ENCODE measurements at places on chromosomes 1 and 21.

- peak; percentile 85 for DNase-seq
Observed at GRCh38 chr1:68384321-68384813, 65.4 kb downstream of the RPE65 start.

DNA sequence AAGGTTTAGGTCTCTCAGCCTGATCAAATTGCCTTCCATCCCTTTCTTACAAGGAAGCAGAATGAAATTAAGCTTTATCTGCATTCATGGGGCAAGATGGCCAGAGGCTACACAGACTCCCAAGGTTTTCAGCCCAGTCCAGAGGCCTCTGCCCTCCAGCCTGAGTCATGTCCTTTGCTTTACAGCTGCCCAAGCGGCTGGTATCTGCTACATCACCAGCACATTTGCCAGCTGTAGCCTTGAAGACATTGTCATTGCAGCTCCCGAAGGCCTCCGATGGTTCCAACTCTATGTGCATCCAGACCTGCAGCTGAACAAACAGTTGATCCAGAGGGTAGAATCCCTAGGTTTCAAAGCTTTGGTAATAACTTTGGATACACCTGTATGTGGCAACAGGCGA, 16.0 kb downstream of the HAO2 start:
- DNase-seq, result no peak

DNA sequence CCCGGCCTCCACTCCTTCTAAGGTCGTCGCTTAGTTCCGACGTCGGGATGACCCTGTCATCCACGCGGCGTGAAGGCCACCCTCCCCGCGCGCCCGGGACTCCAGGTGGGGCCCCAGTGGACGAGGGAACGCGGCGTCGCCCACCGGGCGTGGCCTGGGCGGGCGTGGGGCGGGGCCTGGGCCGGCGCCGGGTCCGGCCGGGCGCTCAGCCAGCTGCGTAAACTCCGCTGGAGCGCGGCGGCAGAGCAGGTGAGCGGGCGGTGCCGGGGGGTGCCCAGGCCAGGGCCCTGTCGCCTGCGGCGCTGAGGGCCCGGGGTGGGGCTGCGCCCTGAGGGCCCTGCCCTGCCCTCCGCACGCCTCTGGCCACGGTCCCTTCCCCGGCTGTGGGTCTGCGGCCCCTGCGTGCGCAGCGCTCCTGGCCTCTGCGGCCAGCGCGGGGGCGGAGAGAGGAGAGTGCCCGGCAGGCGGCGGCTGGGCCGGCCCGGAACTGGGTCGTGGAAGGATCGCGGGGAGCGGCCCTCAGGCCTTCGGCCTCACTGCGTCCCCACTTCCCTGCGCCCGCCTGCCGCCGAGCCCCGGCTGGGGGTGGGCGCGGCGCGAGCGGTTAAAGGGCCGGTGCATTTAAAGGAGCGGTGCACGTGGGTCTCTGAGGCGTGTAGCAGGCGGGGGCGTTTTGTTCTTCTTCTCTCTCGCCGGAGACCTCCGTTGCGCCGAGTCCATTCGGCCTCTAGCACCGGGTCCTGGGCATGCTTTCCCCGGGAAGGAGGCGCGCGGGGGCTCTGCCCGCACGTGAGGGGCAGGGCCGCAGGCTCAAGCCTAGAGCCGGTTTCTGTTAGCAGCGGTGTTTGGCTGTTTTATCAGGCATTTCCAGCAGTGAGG, at the start of gene PSEN2:
Gene PSEN2, plus strand, starts transcription at position 216 of the 879 bp plus-strand sequence. CDS start 11,292 bp downstream, outside the sequence.
- DNase-seq, result peak; percentile 85

DNA sequence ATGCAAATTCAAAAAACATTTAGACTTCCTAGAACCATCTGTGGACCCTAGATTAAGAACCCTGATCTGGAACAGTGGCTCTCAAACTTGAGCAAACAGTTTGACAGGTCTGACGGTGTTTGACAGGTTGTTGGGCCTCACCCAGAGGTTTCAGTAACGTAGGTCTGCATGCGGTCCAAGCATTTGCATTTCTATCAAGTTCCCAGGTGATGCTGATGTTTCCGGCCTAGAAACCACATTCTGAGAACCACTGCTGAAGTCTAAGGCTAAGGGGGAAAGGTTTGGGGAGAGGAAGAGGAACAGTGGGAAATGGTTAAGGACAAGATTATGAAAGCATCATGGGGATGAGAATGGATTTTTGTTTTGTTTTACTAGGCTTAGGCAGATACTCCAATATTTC, 48.6 kb downstream of the MDM4 start:
- DNase-seq, result no peak

DNA sequence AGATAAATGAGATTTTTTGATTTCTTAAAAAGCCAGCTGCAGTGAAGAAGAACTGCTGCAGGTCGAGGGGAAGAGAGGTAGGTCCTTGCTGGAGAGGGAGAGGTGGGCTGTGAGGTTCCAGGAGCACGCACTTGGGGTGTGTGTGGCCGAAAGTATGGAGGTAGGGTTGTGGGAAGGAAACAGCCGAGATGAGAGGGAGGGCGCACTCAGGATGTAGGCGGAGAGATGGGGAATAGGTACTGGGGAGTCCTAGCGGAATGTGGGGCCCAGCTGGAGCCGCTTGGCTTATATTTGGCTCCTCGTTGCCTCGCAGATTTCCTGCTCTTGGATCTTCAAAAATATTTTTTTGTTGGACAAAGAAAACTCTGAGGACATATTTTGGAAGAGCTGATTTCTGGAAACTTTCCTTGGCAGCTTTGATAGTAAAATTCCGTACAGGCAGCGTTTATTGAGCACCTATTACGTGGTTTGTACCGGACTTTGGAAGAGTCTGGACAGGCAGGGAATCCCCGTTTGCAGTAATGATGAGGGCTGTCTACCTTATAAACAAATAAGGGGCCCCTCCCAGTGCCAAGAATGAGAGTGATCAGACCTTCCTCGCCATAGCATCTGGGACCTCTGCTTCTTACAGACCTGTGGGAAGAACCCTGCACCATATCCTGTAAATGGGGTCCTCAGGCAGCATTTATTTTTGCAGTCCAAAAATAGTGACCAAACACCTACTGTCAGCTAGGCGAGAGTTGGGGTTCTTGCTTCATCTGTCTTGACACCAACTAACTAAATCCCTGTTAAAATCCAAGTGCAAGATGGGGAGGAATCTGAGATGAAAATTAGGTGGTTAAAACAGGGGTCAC, 1.5 kb downstream of the LRRC8D start:
- DNase-seq, result no peak

GRCh38 chr1:192201303-192201702, 43.0 kb downstream of the RGS18 start:
- no peak for DNase-seq

- no peak for DNase-seq
Observed at GRCh38 chr1:203742436-203742835, 22.5 kb upstream of the LAX1 start.

DNA sequence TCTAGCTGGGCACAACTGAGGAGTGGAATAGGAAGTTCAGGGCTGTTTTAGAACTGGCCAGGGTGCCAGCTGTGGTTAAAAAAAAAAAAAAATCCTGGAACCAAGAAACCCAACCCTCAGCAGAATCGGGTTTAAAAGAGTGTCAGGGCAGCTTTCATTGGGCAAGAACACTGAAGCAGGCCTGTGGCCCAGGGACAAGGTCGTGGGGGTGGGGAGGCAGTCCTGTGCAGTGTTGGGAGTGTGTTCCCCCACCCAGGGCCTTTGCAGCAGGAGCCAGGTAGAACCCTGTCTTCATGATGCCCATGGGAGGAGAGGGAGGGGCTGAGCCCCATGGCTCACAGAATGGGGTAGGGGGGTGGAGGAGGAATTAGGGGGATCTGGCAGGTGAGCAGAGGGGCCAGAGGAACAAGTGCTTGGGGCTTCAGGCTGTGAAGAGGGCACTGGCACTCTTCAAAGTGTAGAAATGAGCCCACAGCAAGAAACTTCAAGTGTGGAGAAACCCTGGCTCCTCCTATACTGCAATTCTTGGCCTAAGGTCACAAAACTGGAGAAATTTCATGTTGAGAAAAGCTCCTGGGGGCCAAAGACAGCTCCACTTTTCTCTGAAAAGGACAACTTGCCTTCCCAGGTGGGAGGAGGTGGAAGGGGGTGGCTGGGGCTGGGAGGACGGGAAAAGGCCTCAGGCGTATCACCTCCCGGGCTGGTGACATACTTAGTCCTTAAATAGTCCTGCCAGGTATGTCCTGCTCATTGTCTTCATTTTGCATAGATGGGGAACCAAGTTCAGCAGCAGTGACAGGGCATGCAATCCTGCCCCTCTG, 39.3 kb downstream of the KIAA1614 start:
- peak; percentile 81 for DNase-seq

DNA sequence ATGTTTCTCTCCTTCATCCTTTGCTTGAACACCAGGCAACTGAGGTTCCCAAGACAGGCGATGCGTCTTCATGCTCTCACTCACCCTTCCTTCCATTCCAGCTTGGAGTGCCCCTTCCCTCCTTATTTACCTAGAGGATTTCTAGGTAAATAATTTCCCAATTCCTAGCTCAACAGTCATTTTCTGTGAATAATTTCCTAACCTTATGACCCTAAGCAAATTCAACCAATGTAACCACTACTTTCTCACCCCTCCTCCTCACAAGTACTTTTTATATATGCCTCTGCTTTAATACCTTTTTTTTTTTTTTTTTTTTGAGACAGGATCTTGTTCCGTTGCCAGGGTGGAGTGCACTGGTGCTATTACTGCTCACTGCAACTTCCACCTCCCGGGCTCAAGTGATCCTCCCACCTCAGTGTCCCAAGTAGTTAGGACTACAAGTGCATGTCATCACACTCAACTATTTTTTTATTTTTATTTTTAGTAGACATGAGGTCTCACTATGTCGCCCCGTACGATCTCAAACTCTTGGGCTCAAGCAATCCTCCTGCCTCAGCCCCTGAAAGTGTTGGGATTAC, 86.7 kb downstream of the USP24 start:
- no peak for DNase-seq

GRCh38 chr1:74323937-74324473, 88.8 kb downstream of the TNNI3K start:
- DNase-seq, result no peak

DNA sequence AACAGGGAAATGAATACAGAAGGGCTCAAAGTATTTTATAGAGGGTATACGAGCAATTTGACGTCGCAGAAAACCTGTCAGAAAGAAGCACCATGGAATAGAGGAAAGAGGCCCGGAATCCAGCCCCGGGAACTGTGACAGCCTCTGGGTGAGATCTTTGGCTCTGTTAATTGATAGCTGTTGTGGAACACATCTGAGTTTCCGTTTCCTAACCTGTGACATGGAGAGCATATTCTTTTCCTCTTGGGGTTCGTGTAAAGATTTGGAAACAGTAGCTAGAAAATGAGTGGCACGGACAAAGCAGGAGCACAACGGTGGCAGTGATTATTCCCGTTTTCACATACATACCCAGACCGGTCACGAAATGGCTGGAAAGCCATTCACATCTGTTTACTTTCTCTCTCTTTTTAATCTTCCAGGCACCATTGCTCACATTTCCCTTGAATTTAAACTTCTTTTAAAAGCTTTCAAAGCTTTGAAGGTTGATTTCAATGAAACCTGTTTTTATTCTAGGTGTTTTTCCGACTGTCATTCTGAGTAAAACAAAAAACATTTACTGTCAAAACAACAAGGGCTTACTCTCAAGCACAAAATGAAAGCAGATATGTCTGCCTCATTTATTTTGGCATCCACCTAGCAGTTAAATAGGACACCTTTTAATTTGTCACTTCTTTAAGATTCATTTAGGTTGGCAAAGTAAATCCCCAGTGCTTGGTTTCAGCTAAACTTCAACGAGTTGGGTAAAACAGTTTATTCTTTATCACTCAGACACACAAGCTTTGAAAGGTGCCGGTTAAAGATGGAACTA, 26.7 kb upstream of the C8B start:
- no peak for DNase-seq

DNA sequence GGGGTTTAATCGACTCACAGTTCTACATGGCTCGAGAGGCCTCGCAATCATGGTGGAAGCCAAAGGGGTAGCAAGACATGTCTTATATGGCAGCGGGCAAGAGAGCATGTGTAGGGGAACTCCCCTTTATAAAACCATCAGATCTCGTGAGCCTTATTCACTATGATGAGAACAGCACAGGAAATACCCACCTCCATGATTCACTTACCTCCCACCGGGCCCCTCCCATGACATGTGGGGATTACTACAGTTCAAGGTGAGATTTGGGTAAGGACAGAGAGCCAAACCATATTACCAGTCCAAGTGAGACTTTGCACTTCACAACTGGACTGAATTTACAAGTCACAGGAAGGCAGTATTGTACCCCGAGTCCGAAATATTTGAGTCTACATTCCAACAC, 73.9 kb upstream of the ANGPTL1 start:
- DNase-seq, result no peak

GRCh38 chr21:37337179-37337578, 29.4 kb upstream of the DYRK1A start:
- DNase-seq, result no peak

GRCh38 chr1:38487396-38487795, 372.2 kb downstream of the RRAGC start:
- DNase-seq, result peak; percentile 31

DNA sequence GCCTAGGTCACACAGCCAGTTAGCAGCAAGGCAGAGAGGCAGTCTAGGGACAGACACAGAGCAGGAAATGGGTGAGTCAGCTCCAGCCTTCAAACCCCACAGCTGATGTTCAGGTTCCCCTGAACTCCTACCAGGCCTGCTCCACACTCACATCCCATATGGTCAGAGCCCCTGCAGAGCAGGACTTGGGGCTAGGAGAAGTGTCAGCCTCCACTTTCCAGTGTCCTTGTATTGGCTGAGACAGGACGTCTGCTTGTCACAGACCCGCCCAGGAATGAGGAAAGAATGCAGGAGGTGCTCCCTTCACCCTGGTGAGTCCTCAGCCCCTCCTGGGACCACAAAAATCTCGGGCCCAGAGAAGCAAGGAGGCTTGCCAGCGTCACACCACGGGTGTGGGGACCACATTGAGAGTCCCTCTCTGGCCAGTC, 92.5 kb downstream of the LACTBL1 start:
- peak; percentile 74 for DNase-seq

DNA sequence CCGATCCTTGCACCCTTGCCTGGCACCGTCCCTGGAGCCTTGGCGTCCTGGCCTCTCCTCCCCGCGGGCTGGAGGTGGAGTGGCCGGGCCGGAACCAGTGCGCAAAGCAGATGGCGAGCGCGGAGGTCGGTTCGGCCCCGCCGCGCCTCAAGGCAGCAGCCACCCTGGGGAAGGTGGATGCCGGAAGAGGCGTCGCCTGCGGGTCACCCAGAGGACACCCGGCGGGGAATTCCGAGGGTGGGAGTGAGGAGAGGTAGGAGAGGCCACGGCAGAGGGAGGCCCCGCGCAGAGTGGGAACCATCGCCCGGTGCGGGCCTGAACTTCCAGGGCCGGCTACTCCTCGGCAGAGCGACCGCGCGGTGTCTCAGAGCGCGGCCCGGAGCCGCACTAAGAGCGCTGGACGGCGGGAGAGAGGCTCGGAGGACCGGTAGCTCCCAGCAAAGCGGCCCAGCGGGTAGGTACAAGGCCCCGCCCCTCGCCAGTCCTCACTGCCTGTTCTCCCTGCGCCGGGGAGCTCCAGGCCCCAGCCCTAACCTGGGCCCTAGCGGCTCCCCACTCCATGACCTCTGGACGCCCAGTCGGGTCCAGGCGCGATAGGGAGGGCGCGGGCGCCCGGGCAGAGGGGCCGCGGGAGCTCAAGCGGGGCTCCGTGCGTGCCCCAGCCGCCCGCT, at the start of gene RNF207:
Gene RNF207, plus strand, starts transcription at position 271 of the 671 bp plus-strand sequence. CDS start 417 bp downstream, outside the sequence.
- DNase-seq, result peak; percentile 86

GRCh38 chr1:1098681-1099421, 17.0 kb downstream of the C1orf159 start:
- DNase-seq, result peak; percentile 29

- peak; percentile 78 for DNase-seq
Observed at GRCh38 chr1:162151900-162152829, 82.7 kb downstream of the NOS1AP start.

GRCh38 chr21:45607021-45607908, 36.3 kb upstream of the PCBP3 start:
- DNase-seq, result no peak

GRCh38 chr1:67636146-67636545, 48.9 kb upstream of the GADD45A start:
- DNase-seq, result no peak

GRCh38 chr1:58928514-58928913, 144.7 kb upstream of the JUN start:
- DNase-seq, result no peak
